ENCODE measurements at places on chromosomes 7 and 10. TPM values are rescaled to one million over a fixed set of nuclear protein-coding genes. Genes with fewer than 3 reads are reported as not detected.
A peak's percentile ranks its signal among the peaks of the same experiment; 100 is the strongest.

The SLC13A1 gene
- not detected for total RNA-seq

The AQP1 gene
- total RNA-seq, result 1.4 TPM

The KNDC1 gene
- not detected for total RNA-seq

The CCDC201 gene
- not detected for total RNA-seq

The STEAP2 gene
- 0.16 TPM for total RNA-seq

The SLIT1 gene
- 1.1 TPM for total RNA-seq

The SLC29A3 gene
- 5.3 TPM for total RNA-seq

The MEOX2 gene
- not detected for total RNA-seq

The IFIT1 gene
- total RNA-seq, result 2.7 TPM

The BAMBI gene
- total RNA-seq, result 0.70 TPM

The SLC26A4 gene
- total RNA-seq, result not detected

The AKR1B15 gene
- not detected for total RNA-seq

The FAM53B gene
- 172 TPM for total RNA-seq

The BLNK gene
- 1.5 TPM for total RNA-seq

The NEUROD6 gene
- total RNA-seq, result not detected

The HOXA2 gene
- not detected for total RNA-seq

The UBTD1 gene
- 0.70 TPM for total RNA-seq

The TMEM273 gene
- total RNA-seq, result 46.3 TPM

The TEX36 gene
- not detected for total RNA-seq

DNA sequence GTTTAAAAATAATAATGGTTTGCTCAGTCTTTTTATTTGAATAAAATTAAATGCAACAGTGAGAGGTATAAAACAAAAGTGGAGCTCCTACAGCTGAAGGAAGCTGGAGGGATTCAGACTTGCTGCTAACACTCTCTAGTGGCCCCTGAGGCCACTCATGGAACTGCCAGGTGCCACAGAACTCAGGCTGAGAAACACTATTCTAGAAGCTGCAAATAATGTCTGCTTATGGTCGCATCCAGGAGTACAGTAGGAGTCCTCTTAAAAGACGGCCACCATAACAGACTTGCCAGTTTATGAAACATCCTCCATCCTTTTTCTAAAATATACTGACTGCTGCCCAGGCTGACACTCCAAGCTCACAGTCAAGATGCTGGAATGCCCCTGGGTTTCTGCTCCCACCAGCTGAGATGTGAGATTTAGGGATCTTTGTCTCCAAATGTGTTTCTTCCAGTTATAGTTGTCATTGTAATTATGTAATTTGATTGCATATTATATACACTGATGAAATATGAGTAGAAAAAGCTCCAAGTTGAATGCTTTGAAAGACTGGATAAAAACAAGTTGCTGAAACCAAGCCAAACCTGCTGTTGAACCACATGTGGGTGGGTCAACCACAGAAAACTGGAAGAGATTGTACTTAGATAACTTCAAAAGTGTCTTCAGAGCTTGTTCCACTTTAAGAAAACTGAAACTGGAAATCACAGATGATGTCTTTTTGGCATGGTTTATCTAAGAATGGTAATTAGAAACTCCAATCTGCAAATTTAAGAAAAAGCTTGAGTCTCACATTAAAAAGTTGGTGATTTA, 213.7 kb upstream of the AOAH start:
- no peaks in the 10 kb centered on the region for H3K36me3 ChIP-seq
- DNase-seq, result no peak

DNA sequence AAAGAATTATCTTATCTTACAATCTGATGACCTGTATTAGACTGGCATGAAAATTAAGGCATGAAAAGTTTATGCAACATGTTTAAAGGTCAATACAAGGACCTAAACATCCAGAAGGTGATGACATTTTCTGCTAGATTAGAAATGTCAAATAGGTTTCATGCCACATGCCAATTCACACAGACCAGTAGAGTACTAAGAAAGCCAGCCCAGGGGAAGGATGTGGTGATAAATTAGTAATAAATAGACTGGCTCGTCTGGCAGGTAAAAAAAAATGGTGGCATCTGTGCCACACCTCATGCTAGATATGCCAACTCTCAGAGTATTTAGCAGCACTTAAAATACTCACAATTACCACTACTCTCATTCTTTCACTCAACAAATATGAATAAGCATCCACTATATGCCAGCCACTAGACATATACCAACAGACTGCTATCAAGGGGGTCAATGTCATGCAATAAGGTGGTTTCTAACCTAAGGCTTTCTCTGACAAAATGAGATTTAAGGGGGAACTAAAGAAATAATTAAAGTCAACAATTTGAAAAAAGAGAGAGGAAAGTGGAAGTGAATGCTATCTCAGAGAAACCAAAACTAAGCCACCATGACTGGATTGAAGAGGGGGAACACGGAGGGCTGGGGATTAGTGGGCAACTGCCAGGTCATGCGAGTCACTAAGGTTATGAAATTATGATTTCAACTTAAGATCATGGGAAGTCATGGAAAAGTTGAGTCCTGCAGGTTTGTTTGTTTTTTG, 83.5 kb downstream of the SGMS1 start:
- no peak overlapping the region for H3K4me3 ChIP-seq
- H3K27me3 ChIP-seq, result no peaks in the 10 kb centered on the region
- H3K27ac ChIP-seq, result no peak overlapping the region

GRCh38 chr10:2618690-2619089, 448.7 kb upstream of the PFKP start:
- H3K36me3 ChIP-seq, result no peaks in the 10 kb centered on the region
- no peak overlapping the region for H3K4me3 ChIP-seq
- no peak for DNase-seq
- no peaks in the 10 kb centered on the region for H3K4me1 ChIP-seq
- H3K27me3 ChIP-seq, result no peaks in the 10 kb centered on the region
- no peak overlapping the region for H3K27ac ChIP-seq

DNA sequence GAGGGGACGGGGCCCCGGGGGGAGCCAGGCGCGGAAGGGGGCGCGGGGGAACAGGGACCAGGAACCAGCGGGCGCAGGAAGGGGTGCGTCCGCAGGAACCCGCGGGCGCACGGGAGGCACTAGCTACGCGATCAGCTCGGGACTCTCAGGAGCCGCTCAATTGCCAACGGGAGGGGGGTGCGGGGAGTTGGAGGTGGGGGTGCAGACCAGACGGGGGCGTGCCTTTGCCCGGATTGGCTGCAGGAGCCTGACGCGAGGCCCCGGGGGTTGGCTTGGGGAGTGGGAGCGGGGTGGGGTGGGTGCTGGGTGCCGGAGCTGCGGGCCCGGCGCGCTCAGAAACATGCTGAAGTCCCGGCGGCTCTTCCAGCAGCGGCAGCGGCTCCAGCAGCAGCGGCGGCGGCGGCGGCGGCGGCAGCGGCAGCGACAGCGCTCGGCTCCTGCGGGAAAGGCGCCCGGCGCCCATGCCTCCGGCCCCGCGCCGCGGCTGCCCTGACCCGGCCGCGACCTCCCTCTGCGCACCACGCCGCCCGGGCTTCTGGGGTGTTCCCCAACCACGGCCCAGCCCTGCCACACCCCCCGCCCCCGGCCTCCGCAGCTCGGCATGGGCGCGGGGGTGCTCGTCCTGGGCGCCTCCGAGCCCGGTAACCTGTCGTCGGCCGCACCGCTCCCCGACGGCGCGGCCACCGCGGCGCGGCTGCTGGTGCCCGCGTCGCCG, at the start of gene ADRB1:
TSS of gene ADRB1 (plus strand) at position 335 of the 715 bp plus-strand sequence. CDS start at position 602, 267 bp downstream.
- H3K27ac ChIP-seq, result no peak within 1 kb of the TSS
- peak within 1 kb of the TSS; percentile 42 for H3K4me3 ChIP-seq
- peak; percentile 58 for DNase-seq
- H3K36me3 ChIP-seq, result no peaks in the 10 kb centered on the region

GRCh38 chr10:2210088-2210487, 472.8 kb upstream of the ADARB2 start:
- no peaks in the 10 kb centered on the region for H3K36me3 ChIP-seq
- no peak overlapping the region for H3K4me3 ChIP-seq
- no peaks in the 10 kb centered on the region for H3K4me1 ChIP-seq
- DNase-seq, result no peak

DNA sequence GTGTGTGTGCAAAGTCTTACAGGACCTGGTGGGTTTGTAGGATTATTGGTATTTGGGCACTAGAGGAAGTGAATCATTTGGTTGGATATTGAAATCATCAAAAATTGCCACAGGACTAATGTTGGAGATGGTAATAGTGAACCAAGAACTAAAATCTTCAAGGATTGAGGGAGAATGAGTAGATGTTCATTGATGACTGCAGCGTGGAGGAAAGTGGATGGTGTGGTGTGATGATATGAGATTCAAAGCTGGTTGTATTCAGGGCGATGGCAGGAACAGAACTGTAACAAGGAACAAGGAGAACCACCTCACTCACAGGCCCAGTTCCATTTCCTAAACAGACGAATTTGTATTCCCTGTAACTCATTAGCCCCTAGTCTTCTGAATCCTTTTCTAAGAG, 90.3 kb downstream of the TRIM24 start:
- no peak for DNase-seq
- H3K4me1 ChIP-seq, result no peaks in the 10 kb centered on the region
- H3K36me3 ChIP-seq, result peaks cover 40% of the 10 kb centered on the region
- H3K4me3 ChIP-seq, result no peak overlapping the region
- no peak overlapping the region for H3K27ac ChIP-seq
- no peaks in the 10 kb centered on the region for H3K27me3 ChIP-seq

- no peaks in the 10 kb centered on the region for H3K27me3 ChIP-seq
- no peaks in the 10 kb centered on the region for H3K36me3 ChIP-seq
- DNase-seq, result no peak
- H3K4me3 ChIP-seq, result no peak overlapping the region
- no peaks in the 10 kb centered on the region for H3K4me1 ChIP-seq
- no peak overlapping the region for H3K27ac ChIP-seq
These were observed 177.3 kb downstream of the NSUN6 start for GRCh38 chr10:18474118-18474455.

- no peak for DNase-seq
- H3K27me3 ChIP-seq, result peaks cover 3% of the 10 kb centered on the region
- no peak overlapping the region for H3K27ac ChIP-seq
- no peaks in the 10 kb centered on the region for H3K4me1 ChIP-seq
- H3K36me3 ChIP-seq, result no peaks in the 10 kb centered on the region
- no peak overlapping the region for H3K4me3 ChIP-seq
These were observed 338.3 kb downstream of the CXCL12 start for GRCh38 chr10:44046605-44047004.

GRCh38 chr7:99210265-99210970, 2.5 kb upstream of the KPNA7 start:
- peaks cover 24% of the 10 kb centered on the region for H3K4me1 ChIP-seq
- no peak overlapping the region for H3K27ac ChIP-seq
- H3K27me3 ChIP-seq, result no peaks in the 10 kb centered on the region
- no peaks in the 10 kb centered on the region for H3K36me3 ChIP-seq

DNA sequence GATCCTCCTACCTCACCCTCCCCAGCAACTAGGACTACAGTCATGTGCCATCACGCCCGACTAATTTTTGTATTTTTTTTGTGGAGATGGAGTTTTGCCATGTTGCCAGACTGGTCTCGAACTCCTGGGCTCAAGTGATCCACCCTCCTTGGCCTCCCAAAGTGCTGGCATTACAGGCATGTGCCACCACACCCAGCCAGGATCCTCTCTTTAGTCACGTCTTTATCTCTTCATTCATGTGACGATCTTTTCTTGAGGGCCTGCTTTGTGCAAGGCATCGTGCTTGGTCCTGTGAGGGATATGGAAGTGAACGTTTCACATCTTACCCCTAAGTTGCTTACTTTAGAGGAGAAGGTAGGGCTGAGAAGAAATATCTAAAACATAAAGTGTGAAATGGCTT, 21.6 kb downstream of the WBP1L start:
- no peak overlapping the region for H3K4me3 ChIP-seq
- H3K27me3 ChIP-seq, result no peaks in the 10 kb centered on the region
- no peak for DNase-seq
- no peak overlapping the region for H3K27ac ChIP-seq
- peaks cover 5% of the 10 kb centered on the region for H3K36me3 ChIP-seq

- DNase-seq, result no peak
- no peak overlapping the region for H3K4me3 ChIP-seq
- no peaks in the 10 kb centered on the region for H3K4me1 ChIP-seq
- H3K27me3 ChIP-seq, result no peaks in the 10 kb centered on the region
- H3K27ac ChIP-seq, result no peak overlapping the region
These were observed 14.9 kb downstream of the DYDC2 start for GRCh38 chr10:80371467-80371866.

GRCh38 chr10:98429320-98430072, 14.5 kb upstream of the PYROXD2 start:
- DNase-seq, result no peak
- no peak overlapping the region for H3K27ac ChIP-seq
- no peaks in the 10 kb centered on the region for H3K27me3 ChIP-seq
- peaks cover 77% of the 10 kb centered on the region for H3K36me3 ChIP-seq
- no peak overlapping the region for H3K4me3 ChIP-seq

- no peak overlapping the region for H3K27ac ChIP-seq
- DNase-seq, result no peak
- H3K4me1 ChIP-seq, result peaks cover 5% of the 10 kb centered on the region
- H3K4me3 ChIP-seq, result no peak overlapping the region
- H3K36me3 ChIP-seq, result peaks cover 29% of the 10 kb centered on the region
These were observed 51.9 kb downstream of the MTPN start for GRCh38 chr7:135925210-135925609.

- H3K27me3 ChIP-seq, result no peaks in the 10 kb centered on the region
- no peak overlapping the region for H3K27ac ChIP-seq
- H3K4me3 ChIP-seq, result no peak overlapping the region
- H3K4me1 ChIP-seq, result no peaks in the 10 kb centered on the region
These were observed 12.7 kb upstream of the TTYH3 start for GRCh38 chr7:2619116-2619515.

- H3K4me1 ChIP-seq, result peaks cover 3% of the 10 kb centered on the region
- H3K27me3 ChIP-seq, result no peaks in the 10 kb centered on the region
- H3K27ac ChIP-seq, result no peak overlapping the region
- DNase-seq, result no peak
These were observed 137.0 kb downstream of the CD36 start for GRCh38 chr7:80775482-80775881.

GRCh38 chr7:89238156-89238555, 442.6 kb upstream of the TEX47 start:
- no peaks in the 10 kb centered on the region for H3K4me1 ChIP-seq
- H3K36me3 ChIP-seq, result no peaks in the 10 kb centered on the region
- H3K27me3 ChIP-seq, result no peaks in the 10 kb centered on the region

All from natural killer cell (primary cell).